ENCODE measurements at places on chromosomes 16 and 17. TPM values are rescaled to one million over a fixed set of nuclear protein-coding genes. Genes with fewer than 3 reads are reported as not detected.

Gene RASD1
- total RNA-seq = 9.2 TPM

Gene LRRC46
- total RNA-seq = not detected

Gene RND2
- 0.35 TPM for total RNA-seq

DNA sequence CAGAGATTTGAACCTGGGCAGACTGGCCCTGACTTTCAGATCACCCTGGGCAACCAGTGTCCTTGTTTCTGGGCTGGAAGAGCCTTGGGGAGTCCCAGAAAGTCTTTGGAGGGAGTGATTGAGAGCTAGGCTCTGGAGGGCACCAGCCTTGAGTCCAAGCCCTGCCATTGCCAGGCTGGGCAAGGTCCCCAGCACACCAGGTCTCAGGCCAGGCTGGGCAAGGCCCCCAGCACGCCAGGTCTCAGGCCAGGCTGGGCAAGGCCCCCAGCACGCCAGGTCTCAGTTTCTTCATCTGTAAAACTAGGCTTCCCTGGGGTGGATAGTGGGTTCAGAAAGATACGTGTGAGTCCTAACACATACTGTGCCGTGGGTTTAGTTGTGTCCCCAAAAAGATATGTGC, 135.0 kb downstream of the IRF8 start:
- DNase-seq = no peak

- no peak for DNase-seq
Measured at GRCh38 chr16:13333336-13333735, 431.9 kb downstream of the SHISA9 start.

GRCh38 chr16:82713778-82714177, 87.0 kb downstream of the CDH13 start:
- DNase-seq = no peak

DNA sequence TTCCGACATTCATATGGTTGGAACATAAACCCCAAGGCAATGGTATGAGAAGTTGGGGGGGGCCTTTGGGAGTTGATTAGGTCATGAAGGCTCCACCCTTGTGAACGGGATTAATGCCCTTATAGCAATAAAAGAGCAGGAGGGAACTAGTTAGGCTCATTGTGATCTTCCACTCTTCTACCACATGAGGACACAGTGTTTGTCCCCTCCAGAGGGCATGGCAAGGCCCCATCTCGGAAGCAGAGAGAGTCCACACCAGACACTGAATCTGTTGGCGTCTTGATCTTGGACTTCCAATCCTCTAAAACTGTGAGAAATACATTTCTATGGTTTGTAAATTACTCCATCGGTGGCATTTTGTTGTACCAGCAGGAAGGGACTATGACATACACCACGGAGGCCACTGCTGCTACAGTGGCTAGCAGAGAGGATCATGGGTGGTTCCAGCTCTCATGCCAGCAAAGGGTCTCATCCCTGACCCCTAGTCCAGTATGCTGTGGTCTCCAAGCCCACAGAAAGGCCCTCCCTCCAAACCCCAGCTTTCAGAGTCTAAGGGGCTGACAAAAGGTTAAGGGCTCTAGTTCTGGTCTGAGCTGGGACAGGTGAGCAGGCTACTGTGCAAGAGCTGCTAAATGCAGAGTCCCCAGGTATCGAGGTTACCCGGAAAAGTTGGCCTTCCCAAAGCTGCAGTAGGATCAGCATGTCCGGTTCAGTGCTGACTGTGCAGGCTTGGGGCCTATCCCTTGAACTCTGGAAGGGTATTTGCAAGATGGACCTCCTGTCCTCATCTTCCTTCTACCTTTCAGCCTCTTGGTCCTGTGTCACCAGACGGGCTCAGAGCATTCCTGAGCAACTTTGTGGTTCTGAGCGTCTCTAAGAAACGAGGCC, 12.2 kb downstream of the CCR7 start:
- DNase-seq = no peak

- no peak for DNase-seq
Measured at GRCh38 chr16:48559462-48560211, 50.3 kb downstream of the N4BP1 start.

DNA sequence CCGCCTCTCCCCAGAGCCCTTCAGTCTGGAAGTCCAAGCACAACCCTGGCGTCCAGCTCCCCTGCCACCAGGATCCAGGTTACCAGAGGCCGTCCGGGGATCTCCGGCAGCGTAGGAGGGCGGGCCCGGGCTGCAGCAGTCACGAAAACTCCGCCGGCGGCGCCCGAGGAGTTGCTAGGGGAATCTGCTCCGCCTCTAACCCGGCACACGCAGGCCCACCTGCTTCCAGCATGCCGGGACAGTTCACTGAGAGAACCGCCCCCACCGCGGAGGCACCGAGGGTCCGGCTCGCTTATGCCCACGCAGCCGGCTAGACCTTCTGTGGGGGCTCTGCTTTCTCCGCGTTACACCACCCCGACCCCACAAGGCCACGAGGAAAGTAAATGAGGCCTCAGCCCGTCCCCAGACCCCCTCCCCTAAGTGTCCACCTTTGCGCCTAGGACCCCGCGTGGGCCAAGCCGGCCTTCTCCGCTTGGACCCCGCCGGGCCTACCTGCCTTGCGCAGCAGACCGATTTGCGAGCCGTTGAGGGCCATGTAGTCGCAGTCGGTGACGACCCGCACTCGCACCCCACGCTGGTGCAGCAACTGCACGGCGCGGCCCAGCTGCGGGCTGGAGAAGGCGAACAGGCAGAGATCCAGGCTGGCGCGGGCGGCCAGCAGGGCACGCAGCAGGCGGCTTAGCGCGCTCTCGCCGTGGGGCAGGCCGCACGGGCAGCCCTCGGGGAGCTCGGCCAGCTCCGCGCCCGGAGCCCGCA, 587 bp downstream of the PLD6 start:
- no peak for DNase-seq

GRCh38 chr17:27748360-27748825, 51.9 kb downstream of the NOS2 start:
- no peak for DNase-seq

DNA sequence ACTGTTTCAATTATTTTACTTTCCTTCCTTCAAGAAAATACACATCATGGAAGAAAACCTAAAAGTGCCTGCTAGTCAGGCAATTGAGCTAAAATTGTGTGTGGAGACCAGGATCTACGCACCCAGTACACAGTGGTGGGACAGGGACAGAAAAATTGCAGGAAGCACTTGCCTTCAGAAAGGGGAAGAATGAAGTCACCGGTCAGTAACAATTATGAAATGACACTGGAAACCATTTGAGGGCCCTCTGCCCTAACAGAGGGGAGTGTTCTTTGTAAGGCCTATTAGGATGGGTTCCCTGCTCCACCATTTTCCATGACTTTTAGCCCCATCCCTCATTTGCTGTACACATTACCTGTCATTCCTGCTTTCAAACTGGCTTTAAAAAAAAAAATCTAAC, 4.5 kb upstream of the PHAF1 start:
- DNase-seq = no peak

DNA sequence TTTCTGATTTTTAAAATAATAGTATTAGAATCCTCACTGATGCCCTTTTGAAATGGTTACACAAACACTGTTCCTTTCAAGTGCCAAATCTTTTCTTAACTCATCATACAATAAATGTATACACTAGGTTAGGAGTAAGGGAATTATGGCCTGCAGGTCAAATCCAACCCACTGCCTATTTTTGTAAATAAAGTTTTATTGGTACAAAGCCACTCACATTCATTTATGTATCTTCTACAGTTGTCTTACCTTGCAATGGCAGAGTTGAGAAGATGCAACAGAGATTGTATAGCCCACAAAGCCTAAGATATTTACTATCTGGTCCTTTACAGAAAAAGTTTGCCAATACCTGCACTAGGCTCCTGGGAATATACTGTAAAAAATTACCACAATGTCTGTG, 47.8 kb downstream of the IKZF3 start:
- DNase-seq = no peak

- peak; percentile 62 for DNase-seq
Measured at GRCh38 chr16:9797306-9797705, 384.9 kb downstream of the GRIN2A start.

DNA sequence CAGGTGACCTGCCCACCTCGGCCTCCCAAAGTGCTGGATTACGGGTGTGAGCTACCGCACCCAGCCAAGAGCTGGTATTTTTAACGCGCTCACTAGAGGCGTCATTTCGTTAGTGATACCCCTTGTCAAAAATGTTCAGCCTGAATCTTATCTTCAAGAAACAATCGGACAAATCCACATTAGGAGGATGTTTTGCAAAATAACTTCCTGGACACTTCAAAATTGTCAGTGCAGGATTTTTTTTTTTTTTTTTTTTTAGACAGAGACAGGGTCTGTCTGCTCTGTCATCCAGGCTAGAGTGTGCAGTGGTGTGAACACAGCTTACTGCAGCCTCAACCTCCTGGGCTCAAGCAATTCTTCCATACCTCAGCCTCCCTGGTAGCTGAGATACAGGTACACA, 63.0 kb downstream of the RMI2 start:
- DNase-seq = no peak

GRCh38 chr16:14676633-14677032, 17.5 kb downstream of the PLA2G10 start:
- DNase-seq = no peak

DNA sequence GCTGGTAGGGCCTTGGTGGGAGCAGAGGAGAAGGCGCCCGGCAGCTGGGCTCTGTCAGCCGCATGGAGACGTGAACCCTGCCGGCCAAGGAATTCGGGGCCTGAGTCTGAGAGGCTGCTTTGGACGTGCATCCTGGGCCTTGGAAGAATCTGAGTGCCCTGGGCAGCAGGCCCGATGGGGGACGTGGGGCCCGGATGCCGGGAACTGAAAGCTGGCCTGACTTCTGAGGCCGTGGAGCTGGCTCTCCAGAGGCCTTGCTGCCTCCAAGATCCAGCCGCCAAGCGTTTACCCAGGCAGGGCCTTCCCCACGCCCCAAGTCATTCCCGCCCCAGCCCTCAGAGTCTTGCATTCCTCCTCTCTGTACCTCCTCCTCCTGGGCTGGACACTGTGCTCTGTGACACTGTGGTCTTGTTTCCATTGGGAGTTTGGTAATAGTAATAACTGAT, 37.2 kb downstream of the NKD1 start:
- DNase-seq = no peak

Gene COIL
- total RNA-seq = 14.7 TPM

DNA sequence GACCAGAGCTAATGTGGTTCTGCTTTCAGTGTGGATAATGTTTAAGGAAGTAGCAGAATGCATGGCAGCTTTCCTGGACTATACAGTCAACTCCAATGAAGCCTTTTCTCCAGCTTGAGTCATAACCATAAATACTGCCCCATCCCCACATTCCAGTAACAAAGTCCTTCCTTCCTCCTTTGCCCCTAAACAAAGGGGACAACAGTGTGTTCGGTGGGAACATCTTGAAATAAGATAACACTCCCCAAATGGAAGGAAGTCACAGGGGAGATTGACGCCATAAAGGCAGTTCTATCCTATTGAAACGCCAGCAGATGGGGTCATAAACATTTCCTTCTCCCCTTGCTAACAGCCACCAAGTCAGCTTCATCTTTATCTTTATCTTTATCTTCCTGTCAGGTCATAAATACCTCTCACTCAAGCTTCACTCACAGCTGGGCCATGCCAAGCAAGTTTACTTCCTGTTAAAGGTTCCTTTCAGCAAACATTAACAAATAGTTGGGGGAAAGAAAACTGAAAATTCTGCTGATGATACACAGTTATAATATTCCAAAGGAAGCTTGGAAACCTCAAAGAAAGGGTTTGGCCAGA, 136.7 kb downstream of the SNX11 start:
- DNase-seq = peak; percentile 79
